Small intestine (tissue), 16 donors: ENCODE measurements at places on chromosomes 3 and 15.
A peak's percentile ranks its signal among the peaks of the same experiment; 100 is the strongest.

DNA sequence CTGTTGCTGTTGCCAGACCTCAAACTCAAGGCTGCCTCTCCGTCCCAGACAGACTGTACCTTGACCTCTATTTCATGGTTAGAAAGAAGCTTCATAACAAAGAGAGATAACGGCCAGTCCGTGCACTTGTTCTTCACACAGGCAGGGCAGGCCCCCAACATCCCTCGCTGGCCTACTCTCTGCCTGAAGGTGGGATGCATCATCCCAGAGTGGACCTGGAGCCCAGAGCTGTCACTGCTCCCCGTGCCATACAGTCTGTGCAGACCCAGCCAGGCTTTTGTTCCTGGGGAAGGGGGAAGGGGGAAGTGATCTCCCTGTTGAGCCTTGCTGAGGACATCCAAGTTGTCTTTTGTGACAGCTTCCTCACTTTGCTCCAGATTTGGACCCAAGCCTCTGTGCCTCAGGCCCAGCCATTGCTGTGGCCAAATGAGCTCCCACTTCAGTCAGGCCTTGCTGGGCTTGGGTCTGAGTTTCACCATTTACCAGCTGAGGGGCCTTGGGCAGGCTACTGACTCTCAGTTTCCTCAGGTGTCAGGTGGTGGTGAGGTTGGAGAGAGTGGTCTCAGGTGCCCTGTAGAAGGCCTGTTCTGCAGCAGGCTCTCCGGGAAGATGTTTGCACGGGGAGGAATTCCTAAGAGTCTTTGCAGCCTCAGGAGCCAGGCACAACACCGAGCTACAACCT is 141.6 kb downstream of the DNAJB8 start:
- peak; percentile 64 for DNase-seq

DNA sequence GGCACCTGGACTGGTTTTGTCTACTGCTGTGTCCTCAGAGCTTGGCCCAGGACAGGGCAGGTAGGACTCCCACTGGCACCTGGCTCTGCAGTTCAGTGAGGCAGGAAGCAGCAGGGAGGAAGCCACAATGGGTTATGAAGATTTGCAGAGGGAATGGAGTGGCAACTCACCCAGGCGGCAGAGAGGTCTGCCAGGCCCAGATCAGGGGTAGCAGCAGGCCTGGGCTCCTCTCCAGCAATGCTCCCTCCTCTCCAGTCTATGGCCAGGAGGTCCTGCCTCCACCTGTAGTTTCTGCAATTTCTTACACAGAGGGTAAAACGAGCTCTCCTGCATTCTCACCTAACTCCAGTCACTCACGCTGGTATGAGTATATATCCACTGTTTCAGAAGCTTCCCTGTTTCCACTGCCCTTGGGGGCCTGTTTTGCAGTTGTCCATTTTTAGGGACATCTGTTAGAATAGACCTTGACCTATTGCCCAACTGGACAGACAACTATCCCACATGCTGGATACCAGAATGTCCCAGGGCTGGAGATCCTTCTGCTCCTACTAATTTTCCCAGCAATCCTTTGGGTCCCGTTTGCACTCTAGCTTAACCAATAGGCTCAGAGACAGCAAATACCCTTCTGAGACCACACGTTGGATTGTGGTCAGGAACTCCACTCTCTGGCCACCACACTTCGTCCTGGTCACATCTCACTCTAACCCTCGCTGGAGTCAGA is 35.2 kb downstream of the HMCES start:
- peak; percentile 11 for DNase-seq

GRCh38 chr3:21750080-21750696 is 822 bp downstream of the ZNF385D start:
- DNase-seq: no peak

- no peak for DNase-seq
Measured at GRCh38 chr3:123201223-123201556, 553 bp upstream of the SEC22A start.

GRCh38 chr3:190056742-190057141 is 64.0 kb downstream of the P3H2 start:
- no peak for DNase-seq

GRCh38 chr3:65400899-65401298 is 637.8 kb downstream of the MAGI1 start:
- no peak for DNase-seq

- no peak for DNase-seq
Measured at GRCh38 chr15:50046159-50046558, 72.9 kb downstream of the ATP8B4 start.

DNA sequence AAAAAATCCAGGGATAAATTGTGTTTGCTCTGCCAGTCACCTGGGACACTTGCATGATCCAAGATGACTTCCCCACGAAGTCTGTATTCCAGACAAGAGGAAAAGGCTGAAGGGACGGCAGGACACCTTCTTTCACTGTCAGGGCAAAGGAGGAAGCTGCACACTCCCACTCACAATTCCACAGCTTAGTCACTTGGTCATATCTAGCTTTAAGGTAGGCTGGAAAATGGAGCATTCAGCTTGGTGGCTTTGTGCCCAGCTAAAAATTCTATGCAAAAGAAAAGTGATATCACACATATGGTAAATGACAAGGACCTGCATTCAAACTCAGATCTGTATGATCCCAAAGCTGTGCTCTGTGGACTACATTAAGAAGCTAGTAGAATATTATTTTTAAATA is 109.2 kb upstream of the TPM1 start:
- no peak for DNase-seq

DNA sequence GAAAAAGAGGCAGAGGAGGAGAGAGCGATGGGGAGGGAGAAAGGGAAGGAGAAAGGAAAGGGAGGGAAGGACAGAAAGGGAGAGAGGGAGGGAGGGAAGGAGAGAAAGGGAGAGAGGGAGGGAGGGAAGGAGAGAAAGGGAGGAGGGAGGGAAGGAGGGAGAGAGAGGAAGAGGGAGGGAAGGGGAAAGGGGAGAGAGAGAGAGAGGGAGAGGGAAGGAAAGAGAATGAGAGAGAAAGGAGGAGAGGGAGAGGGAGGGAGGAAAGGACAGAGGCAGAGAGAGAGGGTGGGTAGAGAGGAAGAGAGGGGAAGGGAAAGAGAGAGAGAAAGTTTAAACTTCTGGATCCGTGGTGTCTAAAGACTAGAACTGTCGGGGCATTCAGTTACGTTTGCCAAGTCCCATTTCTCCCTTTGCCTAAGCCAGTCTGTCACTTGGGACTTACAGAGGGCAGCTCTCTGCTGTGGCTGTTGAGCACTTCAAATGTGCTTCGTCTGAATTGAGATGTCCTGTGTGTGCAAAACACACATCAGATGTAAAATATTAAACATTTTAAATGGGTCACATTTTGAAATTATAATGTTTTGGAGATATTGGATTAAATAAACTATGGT is 62.6 kb downstream of the PLXNA1 start:
- no peak for DNase-seq

GRCh38 chr3:52463416-52463815 is 8.0 kb downstream of the NISCH start:
- no peak for DNase-seq

DNA sequence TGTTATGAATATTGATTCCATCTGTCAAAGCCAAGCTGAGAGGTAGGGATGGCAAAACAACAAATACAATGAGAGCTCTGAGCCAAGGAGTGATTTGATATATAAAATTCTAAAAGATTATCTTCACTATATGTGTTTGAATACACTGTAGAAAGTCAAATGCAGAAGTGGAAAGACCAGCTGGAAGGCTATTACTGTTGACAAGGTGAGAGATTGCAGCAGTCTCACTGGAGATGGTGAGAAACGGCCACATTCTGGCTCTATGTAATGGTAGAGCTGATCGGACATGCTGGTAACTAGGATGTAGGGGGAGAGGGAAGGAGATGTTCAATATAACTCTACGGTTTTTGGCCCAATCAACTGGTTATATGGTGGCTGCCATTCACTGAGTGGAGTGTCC is 434.2 kb upstream of the SUCLG2 start:
- DNase-seq: no peak

DNA sequence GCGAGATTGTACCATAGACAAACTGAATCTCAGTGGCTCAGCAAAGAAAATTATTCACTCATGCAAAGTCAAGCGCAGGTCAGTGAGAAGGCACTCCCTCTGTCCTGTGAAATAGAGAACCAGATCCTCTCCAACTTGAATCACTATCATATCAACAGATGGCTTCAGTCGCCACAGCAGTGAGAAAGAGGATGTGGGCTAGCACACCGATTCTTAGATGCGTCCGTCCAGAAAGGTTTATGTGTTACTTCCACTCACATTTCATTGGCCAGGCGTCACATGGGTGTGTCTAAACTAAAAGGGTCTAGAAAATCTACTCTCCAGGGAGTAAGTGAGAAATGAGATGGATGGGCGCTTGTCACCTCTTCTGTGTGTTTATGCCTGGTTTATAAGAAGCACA is 141.6 kb upstream of the KBTBD8 start:
- DNase-seq: no peak

DNA sequence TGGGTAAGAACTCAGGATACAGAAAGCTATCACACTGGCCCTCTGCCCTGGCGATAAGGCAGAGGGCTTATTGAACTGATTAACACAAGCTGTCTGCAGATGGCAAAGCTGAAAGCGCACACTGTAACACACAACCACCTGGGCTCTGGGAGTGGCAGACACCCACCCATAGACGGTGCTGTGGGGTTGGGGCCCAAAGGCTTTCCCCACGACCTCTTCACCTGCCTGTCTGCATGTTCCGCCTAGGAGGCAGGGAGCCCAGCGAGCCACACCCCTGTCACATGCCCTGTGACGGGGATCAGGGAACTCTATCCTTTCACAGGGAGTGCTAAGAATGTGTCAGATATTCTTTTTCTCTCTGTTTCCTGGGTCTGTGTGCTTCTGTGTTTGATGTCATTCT is 12.1 kb upstream of the TFG start:
- DNase-seq: peak; percentile 96

- DNase-seq: no peak
Measured at GRCh38 chr3:67685499-67685898, 31.1 kb upstream of the SUCLG2 start.

DNA sequence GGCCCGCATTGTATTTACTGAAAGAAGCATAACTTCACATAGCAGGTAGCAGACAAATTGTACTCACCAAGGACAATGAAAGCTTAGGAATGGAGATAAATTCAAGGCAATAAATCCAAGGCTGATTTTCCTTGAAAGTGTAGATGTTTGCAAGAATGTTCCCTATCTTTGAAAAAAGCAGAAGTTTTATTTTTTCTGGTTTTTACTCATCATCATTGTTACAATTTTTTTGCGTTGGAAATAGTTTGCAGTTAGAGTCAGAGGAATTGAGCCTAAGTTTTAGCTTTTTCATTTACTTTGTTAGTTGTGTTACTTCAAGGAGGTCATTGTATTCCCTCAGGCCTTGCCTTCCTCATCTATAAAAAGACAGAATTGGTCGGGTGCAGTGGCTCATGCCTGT is 213.9 kb upstream of the TBL1XR1 start:
- DNase-seq: no peak

- peak; percentile 32 for DNase-seq
Measured at GRCh38 chr15:85542895-85543331, 162.5 kb downstream of the AKAP13 start.

DNA sequence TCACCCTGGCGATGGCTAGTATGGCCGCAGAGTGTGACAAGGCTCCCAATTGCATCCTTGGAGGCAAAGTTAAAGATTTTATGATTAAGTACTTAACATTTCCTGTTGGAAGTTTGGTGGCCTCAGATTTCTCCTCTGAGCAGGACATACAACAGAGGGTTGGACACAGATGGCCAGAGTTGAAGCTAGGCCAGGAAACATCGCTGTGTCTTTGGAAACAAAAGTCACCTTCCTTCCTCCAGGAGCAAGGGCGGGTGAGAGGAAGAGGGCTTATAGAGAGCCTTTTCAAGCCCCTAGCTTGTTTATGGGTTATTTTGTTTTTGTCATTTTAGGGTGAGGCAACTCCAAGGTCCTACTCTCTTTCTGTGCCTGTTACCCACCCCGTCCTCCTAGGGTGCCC is 24.2 kb downstream of the SLC6A1 start:
- no peak for DNase-seq

DNA sequence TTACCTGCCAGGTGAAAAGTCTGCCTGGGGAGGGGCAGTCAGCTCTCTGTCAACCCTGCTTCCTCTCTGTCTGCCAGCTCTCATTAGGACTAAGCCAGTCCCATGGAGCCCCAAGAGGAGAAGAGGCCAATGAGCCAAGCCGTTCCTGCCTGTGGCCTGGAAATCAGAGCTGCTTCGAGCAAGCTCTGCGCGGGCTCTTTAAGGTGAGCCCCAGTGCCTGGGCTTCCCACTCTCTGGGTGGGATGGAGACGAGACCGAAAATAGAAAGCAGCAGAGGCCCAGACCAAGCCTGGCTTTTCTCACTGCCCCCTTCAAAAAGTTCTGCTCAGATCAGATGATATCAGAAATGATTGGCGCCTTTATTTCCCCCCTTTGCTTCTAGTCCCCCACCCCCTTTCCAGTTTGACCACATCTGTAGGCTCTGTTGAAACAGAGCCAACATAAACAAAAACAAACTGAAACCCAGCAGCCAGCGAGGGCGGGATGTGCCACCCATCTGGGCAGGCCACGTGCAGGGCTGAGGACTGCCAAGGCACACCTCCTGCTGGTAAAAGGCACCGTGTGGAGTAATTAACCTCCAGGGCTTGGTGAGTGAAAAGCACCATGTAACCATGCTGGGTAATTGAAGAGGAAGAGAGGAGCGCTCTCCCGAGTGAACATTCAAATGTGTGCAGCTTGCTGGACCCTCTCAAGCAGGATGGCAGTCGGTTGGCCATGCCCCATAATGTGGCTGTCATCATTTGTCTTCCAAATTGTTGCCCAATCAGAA is 471.0 kb upstream of the PROK2 start:
- DNase-seq: peak; percentile 82

DNA sequence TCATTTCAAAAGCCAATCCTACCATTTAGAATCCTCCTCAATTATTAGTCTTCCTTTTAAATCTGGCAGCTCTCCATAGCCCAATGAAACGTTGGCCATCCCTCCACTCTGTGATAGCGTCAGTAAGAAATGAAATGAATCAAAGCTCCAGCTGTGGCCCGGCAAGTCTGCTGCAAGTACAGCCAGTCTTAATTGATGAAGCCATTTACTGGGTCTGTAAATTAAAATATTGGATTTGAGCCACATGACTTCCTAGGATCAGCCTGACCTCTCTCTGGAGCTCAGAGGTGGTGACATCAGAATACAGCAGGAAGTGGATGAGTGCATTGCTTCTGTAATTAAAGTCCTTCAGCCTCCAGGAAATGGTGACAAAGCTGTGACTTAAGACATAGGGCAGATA is 347.0 kb upstream of the LMCD1 start:
- no peak for DNase-seq

GRCh38 chr15:57340682-57341259 is 35.5 kb upstream of the CGNL1 start:
- peak; percentile 80 for DNase-seq
